ENCODE measurements at places on chromosomes 3 and 15.
A peak's percentile ranks its signal among the peaks of the same experiment; 100 is the strongest.

DNA sequence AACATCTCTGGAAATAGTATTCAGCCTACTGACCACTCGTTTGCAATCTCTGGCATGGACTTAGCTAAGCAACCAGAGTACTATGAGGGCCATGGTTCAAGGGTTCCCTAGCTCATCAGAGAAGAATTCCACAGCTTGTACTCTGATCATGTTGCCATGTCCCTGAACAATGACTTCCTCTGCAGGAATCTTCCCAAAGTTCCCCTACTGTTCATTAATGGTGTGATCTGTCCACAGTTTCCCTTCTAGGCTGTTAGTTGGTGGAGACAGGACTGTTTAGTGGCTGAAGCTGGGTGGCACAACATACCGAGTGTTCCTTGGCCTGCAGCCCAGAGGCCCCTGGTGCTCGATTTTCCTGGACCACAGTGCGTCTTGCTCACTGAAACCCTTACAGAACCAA, 44.4 kb upstream of the GALNT15 start:
- DNase-seq = no peak

DNA sequence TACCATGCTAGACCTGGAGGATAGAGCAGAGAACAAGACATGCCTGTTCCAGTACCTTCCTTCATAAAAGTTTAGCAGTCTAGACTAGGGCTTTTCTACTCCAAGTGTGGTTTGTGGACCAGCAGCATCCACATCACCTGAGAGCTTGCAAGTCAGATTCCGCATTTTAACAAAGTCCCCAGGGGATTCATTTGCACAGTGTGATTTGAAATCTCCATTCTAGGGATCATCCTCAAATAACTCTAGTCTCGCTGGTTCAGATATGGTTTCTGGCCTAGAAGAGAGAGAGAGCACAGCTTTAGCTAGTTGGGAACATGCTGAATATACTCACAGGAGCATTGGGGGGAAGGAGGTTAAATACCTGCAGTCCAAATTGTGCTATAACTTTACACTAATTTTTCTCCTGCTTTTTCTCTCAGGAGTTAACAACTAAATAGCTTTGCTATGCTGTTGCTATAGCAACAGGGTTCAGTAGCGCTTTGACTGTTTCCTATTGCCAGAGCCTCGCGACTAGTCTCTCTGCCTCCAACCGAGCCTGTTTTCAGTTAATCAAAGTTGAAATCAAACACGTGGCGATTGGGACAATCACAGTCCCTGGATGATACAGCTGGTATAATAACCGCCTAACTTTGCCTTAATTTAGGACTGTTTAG, 64.0 kb upstream of the RASGRF1 start:
- no peak for DNase-seq

DNA sequence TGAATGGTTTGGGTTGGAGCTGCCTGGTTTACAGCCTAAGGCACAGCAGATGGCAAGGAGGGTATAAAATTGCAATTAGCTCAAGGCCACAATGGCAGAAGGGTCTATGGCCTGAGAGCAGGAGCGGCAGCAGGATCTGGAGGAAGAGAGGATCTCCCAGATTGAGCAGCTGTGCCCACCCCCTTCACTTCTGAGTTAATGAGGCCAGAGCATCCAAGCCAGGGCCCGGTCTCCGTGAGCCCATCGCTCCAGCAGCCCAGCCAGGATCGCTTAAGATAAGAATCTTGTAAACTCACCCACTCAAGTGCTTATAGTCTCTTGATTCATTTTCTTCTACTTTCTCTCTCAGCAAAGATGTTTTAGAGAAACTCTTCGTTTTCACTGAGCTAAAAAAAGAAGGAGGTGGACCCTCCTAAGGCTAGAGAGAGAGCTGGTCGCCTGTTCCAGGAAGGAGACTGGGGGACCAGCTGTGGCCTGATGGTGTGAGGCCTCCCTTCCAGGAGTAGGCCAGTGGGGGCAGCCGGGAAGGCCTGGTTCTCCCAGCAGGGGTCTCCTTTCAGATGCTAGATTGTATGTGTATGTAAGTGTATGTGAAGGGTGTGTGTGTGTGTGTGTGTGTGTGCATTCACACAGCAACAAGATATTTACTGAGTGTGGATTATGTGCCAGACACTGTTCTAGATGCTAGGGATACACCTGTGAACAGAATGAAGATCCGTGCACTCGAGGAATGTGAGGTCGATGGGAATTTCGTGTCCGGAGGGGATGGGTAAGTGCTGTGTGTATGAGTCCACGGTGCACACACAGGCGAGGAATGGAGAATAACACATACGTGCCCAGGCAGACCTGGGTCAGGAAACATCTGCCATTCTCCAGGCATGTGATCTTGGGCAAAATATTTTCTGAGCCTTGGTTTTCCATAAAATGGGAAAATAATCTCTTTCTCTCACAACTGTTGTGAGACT, 18.6 kb downstream of the MAGEF1 start:
- DNase-seq = no peak

DNA sequence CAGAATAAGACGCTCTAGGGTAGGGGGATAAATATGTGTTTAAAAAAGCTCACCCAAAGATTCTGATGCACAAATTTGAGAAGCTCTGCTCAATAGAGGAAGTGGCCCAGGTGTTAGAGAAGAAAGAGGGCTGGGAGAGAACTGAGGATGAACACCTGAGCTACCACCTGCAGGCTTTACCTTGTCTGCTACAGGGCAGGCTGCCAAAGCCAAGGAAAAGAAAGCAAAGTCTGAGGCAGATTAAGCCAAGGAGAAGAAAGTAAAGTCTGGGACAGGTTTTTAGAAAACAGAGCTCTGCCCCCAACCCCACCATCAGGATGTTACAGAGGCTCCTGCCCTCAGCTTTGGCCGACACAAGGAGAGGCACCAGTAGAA, 92.9 kb downstream of the THRB start:
- no peak for DNase-seq

- DNase-seq = no peak
These were observed 51.6 kb upstream of the FSIP1 start for GRCh38 chr15:39834256-39834655.

- DNase-seq = no peak
These were observed 15.1 kb upstream of the TOP2B start for GRCh38 chr3:25679642-25680302.

GRCh38 chr15:70345251-70346019, 247.7 kb upstream of the TLE3 start:
- DNase-seq = peak; percentile 40

DNA sequence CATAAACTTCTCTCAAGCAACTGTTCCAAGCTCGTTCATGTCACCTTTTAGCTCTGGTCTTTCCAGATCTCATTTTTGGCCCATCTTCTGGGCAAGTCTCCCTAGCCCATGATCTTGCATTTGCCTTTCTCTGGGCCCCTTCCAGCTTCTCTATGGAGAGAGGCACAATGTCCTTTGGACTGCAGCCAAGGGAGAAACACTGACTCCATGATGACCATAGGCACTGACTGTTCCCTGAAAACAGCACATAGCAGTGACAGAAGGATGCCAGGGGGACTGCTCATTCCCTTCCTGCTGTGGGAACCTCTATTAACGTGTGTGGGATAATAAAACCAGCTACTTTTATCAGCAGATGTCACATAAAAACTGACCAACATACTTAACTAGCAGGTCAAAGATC, 60.3 kb downstream of the STRIT1 start:
- DNase-seq = peak; percentile 80

- no peak for DNase-seq
These were observed 2.7 kb upstream of the STARD5 start for GRCh38 chr15:81326466-81327212.

DNA sequence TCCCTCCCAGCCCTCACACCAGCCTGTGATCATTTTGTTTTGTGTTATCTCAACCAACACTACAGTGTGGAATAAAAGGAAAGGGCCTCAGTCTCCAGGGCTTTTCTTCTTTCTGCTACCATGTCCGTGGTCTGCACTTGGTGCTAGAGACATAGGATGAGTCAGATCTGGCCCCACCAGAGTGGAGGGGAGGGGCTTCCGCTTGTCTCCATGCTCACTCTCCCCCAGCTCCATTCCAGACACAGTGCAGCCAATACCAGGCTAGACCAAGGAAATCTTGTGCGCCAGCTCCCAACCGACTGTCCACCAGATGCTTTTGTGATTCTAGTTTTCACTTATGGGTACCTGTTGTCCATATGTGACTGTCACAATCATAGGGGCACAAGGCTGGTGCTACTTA, 51.9 kb upstream of the TMEM115 start:
- no peak for DNase-seq

GRCh38 chr3:186519021-186519658, 25.0 kb downstream of the CRYGS start:
- no peak for DNase-seq

DNA sequence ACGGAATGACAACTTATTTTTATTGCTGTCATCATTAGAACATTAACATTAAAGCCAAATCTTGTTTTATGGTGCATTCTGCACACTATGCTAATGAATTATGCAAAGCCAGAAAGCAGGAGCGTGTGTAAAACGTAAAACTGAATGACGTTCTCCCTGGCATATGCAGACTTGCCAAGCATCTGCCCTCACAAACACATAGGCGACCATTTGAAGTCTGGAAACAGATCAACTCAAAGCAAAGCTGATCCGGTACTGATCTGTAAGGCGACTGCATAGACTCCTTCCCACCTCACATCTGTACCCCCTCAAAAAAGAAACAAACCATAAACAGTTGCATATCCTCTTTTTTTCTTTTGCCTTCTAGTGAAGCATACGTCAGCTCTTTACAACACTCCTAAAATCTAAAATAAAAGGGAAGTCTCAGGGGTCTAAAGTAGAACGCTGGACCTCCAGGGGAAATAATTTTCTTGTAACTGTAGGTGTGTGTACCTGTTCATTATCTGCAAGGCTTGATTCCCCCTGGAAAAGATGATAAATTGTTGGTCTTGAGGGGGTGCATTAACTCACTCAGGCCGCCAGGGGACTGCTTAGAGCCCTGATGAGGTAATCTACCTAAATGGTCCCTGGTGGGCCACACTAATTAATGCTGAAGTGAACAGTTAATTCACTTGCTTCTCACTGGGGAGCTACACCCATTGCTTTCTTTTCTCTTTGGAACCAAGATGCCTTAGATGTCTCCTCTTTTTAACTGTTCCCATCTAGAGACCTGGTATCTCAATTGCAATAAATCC, 231.4 kb downstream of the CDIN1 start:
- no peak for DNase-seq

GRCh38 chr3:179348325-179349013, 960 bp downstream of the MFN1 start:
- no peak for DNase-seq

GRCh38 chr3:346186-346585, 149.6 kb downstream of the CHL1 start:
- DNase-seq = no peak

GRCh38 chr3:43998836-43999727, 242.6 kb upstream of the TOPAZ1 start:
- no peak for DNase-seq

DNA sequence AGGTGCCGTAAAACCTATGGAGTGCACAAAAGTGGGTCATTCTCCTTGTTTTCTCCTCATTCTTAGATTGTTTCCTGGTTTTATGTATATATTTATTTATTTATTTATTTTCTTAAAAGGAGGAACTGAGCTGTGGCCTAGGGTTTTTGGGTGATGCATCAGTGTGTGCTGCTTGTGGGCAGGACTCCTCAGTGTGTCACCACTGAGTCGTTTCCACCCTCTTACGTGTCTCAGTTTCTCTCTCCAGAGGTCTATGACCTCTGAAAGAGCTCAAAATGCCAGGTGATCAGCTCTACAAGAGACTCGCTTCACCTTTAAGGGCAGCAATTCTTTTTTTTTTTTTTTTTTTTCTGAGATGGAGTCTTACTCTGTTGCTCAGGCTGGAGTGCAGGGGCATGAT, 72.9 kb downstream of the CD200 start:
- DNase-seq = no peak

GRCh38 chr15:79972863-79973262, 1.9 kb upstream of the BCL2A1 start:
- no peak for DNase-seq

GRCh38 chr3:175002732-175003143, 143.6 kb downstream of the NAALADL2 start:
- no peak for DNase-seq

DNA sequence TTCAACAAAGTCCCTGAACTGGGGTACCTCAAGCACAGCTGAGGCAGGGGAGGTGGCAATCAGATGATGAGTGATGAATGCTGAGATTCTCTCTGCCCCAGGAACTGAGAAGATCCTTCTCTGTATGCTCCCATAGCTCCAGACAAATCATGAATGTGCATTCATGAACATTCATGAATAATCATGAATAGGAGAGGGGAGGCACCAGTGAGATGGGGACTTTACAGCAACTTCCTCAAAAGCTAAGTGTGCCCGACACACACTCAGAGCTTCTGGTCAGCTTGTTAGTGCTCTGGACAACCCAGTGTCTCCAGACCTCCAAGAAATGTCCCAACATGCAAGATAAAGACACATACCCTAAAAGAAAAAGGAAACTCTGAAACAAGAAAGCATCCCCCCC, 24.3 kb downstream of the LRRC2 start:
- DNase-seq = no peak

DNA sequence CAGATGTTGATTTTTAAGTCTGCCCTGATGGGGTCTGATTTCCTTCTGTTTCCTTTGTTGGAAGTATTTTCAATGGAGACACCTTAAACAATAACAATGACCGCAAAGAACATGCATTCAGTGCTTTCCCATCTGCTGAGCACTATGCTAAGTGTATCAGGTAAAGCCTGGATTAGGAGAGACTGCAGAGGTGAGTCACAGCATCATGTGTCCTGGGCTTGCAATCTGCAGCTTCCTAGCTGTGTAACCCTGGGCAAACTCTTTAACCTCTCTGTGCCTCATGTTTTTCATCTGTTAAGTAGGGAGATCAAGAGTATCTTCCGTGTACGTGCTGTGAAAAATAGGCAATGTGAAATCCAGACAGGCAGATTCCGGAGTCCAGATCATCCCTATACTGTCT, 13.3 kb upstream of the CHRNB4 start:
- no peak for DNase-seq

GRCh38 chr3:190073264-190074008, 47.3 kb downstream of the P3H2 start:
- DNase-seq = no peak

DNA sequence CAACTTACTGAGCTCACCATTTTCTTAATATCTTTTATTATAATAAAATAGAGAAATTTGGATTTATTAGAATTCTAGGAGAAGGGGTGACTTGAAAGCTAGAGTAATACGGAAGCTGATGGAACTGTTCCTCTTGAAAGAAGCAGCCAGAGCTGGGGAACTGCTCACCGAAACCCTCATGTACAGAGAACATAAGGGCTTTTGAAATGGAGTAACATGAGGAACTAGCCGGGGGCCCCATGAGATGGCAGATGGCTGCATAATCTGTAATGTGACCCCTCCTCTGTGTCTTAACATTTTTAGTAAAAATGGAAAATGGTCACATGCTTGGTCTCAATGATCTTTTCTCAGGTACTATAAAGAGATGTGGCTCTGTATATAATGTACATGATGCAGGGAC, 15.7 kb upstream of the DYNC1LI1 start:
- DNase-seq = no peak

DNA sequence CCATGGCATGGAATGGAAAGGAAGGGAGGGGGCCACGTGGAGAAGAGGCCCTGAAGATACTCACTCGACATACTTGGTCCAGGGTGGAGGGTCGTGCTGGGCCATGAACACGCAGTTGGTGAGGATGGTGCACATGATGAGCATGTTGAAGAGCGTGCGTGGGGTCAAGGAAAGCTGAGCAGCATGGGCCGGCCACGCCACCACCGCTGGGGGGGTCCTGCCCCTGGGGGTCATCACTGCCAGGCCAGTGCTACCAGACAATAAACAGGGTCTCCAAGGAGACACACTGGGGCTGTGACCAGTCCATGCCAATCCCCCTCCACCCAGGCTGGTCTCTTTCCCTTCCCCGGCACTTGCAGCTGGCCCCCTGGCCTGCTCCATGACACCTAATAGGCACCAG, 27.2 kb downstream of the SCN5A start:
- no peak for DNase-seq

- no peak for DNase-seq
These were observed 19.0 kb downstream of the XYLB start for GRCh38 chr3:38365469-38366062.

Data from left lobe of liver (tissue), 2 donors.